Muscle of arm (tissue), 14 donors: ENCODE measurements at places on chromosomes 12 and 14.

GRCh38 chr12:22286569-22286968, 47.9 kb downstream of the ST8SIA1 start:
- DNase-seq, result no peak

- DNase-seq, result no peak
These were observed 6.4 kb upstream of the NTN4 start for GRCh38 chr12:95796982-95797289.

- DNase-seq, result no peak
These were observed 53.5 kb upstream of the DIO3 start for GRCh38 chr14:101507836-101508150.

GRCh38 chr12:122226366-122227125, 694 bp upstream of the DIABLO start:
- no peak for DNase-seq

DNA sequence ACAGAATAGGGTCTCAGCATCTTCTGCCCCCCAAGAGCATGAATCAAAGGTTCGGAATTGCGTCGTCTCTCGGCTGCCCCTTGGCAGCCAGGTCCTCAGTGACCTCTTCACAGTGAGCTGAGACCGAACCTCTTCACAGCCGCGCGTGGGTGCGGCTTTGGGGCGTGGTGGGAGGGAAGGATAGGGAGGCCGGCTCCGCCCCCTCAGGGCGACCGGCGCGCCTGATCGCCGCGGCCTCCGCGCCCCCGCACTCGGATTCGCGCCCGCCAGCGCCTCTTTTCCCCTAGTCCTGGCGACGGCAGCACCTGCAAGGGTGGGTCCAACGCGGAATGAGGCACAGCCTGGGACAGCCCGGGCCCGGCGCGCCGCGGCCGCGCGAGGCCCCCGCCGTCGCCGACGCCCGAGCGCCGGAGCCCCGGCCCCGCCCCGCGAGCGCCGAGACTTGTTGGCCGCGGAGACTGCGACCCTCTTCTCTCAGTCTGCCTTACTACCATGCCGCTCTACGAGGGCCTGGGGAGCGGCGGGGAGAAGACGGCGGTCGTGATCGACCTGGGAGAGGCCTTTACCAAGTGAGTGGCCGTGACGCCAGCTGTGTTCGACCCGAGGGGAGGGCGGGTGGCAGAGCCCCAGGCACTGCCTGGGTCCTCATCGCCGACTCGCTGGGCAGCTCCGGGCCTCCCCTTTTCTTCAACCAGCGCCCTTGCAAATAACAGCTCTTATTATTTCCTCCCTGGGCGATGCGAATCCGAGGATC, at the start of gene ACTR10:
Gene ACTR10 (plus strand): TSS at position 424 of the 754 bp plus-strand sequence. CDS start 69 bp downstream, at position 493.
- peak; percentile 88 for DNase-seq

- no peak for DNase-seq
These were observed 110.0 kb downstream of the ATP23 start for GRCh38 chr12:58051378-58051777.

DNA sequence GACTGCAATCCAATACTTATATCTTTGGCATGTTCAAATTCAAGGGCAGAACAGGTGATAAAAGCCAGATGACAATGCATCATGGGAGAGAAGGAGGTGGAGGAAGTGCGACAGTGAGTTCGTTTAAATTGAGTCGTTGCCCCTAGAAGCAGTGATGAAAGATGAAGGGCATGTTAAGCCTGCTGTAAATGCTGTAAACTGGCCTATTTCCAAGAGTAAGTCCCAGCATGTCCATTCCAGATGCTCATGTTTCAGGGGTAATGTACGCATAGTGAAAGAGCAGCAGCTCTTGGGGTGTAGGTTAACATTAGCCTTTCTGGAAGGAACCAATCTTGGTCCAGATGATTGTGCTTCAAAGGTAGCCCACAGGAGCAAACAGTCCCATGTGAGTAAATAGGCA, 97.1 kb downstream of the C2CD5 start:
- DNase-seq, result no peak

DNA sequence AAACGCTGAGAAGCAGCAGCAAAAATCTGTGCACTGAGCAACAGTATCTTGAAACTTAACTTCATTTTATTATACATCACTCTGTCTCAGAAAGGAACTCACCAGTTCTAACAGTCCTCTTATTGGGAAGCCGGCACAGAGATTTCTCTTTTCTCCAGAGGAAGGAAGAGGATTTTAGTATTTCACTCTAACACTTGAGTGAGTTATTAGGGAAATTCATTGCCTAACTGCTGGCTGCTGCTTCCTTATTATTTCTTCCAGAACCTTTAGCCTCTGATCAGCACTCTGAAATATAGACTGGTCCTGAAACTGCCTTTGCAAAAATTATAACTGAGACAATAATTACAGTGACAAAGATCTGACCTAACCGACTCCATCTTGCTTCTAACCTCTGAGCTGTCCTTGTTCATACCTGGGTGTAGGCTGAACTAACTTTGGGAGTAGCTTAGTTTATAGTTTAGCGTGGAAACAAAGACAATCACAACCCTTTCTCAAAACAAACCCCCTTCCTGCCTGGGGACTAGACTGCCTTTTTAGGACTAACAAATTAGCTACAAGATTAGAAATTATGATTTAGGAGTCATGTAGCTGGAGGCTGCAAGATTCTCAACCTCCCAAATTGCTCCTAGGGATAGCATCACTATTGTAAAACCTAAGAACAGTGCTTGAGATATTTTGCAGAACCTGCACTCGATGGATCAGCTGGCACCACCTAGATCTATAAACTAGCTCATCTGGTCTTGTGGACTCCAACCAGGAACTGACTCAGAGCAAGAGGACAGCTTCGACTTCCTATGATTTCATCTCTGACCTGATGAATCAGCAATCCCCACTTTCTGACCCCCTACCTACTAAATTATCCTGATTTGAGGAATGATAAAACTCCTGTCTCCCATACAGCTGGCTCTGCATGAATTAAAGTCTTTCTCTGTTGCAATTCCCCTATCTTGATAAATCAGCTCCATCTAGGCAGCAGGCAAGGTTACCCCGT, 117.5 kb downstream of the DYRK2 start:
- no peak for DNase-seq

DNA sequence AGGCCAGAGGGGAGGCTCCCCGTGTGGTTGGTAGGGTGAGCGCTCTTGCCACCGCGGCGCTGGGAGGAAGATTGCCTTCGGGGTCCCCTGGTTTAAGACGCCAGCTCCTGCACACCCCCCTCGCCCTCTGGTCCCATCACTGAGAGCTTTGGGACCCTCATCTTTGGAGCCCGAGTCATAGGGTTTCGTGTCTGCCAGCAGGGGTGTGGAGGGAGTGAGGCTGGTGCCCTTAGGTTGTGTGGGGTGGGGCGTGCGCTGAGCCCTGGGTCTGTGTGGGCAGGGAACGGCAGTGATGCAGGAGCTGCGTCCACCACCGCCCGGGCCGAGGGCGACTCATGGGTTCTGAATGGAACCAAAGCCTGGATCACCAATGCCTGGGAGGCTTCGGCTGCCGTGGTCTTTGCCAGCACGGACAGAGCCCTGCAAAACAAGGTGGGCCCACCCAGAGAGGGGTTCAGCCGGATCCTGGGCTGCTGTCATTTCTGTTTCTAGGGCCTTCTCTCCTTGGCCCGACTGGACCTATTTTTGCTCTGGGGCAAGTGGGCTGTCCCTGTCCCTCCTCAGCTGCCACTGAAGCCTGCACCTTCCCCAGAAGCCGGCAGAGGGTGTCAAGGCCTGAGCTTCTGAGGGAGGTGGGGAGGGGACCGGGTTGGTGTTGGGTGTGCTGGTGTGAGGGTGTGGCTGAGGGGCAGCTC, 12.1 kb downstream of the ACADS start:
- DNase-seq, result no peak

- DNase-seq, result no peak
These were observed 64.5 kb downstream of the DAAM1 start for GRCh38 chr14:59252772-59253500.

GRCh38 chr14:103508521-103509329, 13.9 kb downstream of the CKB start:
- no peak for DNase-seq

GRCh38 chr12:80151131-80151530, 51.8 kb downstream of the OTOGL start:
- no peak for DNase-seq

- DNase-seq, result no peak
These were observed 425.9 kb upstream of the TBX3 start for GRCh38 chr12:115109863-115110262.

GRCh38 chr12:828726-829395, 76.5 kb downstream of the WNK1 start:
- DNase-seq, result no peak

DNA sequence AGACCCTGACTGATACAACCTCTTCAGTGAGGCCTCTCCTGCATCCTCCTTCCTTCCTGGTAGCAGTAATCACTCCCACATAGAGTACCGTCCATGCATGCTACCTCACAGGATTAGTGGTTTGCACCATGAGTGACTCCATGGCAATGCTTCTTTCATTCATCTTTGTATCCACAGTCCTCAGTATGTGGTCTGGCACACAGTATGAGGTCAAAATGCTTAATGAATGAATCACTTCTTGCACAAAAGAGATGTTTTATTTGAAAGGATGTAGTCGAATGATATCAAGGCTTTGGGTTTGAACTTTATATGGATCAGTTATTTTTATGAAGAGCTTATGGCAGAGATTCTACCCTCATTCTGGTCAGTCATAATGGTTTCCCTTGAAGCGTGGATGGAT, 42.2 kb downstream of the KCNA5 start:
- DNase-seq, result no peak

- DNase-seq, result no peak
These were observed 462.6 kb downstream of the PRKD1 start for GRCh38 chr14:29465095-29465494.

DNA sequence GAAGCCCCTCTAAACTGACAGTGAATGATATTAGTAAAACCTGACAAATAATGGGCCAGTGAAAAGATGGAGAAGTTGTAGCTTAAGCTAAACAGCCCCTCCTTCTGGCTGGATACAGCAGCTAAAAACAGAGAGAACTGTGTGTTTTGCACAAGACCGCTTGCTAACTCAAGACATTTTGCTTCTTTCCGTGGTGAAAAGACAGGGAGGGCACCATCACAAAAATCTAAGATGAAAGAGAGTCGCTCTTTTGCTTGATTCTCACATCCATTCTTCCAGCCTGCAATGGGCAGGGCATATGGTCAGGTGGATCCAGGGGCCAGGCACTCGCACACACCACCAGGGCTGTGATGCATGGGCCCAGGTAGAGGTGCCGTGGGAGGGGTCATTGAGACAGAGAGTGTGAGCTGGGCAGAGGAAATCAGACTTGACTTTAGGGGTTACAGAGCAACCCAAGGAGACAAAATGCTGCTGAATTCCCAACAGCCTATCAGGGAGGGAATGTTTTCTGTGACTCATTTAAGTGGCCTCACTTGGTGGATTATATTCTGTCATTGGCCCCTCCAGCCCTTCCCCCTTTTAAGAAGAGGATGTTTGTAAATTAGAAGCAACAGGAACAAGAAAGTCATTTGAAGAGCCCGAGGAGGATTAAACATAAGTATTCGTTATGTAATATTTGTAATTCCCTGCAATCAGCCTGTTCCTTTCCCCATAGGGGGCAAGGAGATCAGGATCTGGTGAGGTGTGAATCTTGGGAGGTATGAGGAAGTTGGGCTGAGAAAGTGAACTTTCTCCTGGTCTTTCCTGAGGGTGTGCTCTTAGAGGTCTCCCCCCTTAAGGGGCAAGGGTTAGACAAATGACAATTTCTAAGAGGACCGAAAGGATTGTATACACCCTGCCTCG, 12.3 kb downstream of the EMP1 start:
- DNase-seq, result no peak

- DNase-seq, result no peak
These were observed 32.7 kb downstream of the NT5DC3 start for GRCh38 chr12:103808239-103808880.

DNA sequence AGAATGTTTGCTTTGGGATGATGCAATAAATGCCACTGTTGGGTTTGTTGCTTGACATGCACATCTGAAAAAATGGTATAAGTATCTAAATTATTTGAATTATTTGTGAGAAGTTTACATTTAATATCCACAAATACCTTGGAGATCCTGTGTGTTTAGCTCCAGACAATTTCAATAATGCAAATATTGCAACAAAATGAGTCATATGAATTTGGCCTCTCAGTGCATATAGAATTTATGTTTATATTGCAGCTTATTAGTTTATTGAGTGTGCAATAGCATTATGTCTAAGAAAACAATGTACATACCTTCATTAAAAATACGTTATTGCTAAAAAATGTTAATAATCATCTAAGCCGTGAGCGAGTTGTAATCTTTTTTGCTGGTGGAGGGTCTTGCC, 153.3 kb downstream of the FSCB start:
- no peak for DNase-seq

DNA sequence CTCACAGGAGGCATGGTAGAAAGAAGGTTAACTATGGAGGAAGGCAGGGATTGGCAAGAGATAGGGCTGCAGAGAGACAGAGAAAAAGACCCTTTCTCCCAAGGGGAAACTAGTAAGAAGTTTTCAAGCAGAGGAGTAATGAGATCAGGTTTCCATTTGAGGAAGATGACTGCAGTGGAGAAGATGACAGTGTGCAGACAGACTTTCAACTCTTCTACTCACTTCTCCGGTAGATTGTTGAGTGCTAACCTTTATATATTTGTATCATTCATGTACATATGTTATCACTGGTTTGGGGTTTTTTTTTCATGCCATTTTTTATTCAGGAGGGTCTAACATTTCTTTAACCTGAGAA, 5.9 kb upstream of the B3GNT4 start:
- no peak for DNase-seq

DNA sequence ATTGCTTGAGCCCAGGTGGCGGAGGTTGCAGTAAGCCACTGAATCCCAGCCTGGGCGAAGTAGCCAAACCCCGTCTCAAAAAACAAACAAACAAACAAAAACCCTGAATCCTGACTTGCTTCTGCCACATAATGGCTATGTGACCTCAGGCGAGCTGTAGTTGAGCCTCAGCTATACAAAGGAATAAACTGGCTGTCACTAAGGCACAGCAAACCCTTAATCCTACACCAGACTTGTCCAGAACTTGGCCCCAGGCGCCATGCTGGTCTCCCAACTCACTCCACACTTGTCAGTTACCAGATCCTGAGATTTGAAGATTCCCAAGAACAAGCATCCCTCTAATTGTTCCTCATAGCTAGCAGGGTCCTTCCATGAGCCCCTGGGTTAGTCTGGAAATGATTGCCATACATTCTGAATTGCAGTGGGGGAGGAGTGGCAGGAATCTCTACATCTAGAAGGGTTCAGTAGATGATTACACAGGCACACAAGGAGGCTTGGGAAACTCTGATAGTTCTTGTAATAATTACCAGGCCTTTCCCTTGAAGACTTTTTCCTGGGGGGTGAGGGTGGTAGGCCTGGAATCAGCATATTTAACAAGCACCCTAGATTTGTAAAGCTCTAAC, 9.9 kb downstream of the MAP3K12 start:
- no peak for DNase-seq

GRCh38 chr12:3752096-3752709, 706 bp downstream of the CRACR2A start:
- DNase-seq, result peak; percentile 18

DNA sequence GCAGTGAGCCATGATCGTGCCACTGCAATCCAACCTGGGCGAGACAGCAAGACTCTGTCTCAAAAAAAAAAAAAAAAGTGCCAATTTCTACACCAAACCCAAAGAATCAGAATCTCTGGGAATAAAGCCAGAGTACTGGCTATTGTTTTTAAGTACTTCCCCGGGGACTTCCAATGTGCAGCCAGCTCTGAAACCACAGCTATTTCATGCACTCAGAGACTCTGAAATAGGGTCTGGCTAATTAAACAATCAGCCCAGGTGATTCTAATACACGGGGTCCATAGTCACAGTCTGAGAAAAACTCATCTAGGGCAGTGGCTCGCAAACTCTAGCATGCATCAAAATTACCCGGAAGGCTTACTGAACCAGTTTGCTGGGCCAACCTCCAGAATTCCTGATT, 56.3 kb downstream of the SIX6 start:
- no peak for DNase-seq

GRCh38 chr12:124411281-124411878, 116.5 kb downstream of the RFLNA start:
- DNase-seq, result peak; percentile 57
